ENCODE measurements at places on chromosomes 3 and 15.

DNA sequence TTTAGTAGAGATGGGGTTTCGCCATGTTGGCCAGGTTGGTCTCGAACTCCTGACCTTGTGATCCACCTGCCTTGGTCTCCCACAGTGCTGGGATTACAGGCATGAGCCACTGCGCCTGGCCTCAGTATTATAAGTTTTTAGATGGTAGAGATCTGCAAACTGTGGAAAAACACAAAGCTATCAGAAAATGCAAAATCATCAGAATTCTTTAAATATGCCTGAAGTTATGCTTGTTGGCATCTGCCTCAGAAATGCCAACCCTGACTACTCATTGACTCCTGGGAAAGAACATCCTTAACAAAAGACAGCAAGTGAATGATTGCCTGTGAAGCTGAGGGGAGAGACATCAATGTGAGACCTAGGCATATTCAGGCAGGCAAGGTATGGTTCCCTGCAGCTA lies 94.3 kb upstream of the MB21D2 start:
- DNase-seq, result no peak

- no peak for DNase-seq
Observed at GRCh38 chr3:643376-643775, 446.8 kb downstream of the CHL1 start.

DNA sequence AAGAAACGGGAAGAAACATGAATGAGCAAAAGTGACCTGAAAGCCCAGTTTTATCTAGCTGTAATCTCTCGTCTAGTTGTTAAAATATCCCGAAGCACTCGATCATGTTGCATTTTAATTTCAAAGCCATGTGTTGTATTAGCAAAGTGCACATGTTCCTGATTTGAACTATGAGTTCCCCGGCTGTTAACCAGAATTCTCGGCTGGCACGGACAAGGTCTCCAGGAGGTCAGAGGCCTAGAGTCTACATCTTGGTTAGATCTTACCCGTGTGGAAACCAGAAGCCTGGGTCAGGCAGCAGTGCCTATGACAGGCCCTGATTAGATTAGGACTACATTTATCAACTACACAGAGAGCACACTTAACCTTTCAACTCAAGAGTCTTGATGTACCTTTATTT lies 195.8 kb downstream of the CDIN1 start:
- no peak for DNase-seq

GRCh38 chr3:177111541-177111949 lies 85.7 kb downstream of the TBL1XR1 start:
- peak; percentile 23 for DNase-seq

- DNase-seq, result no peak
Observed at GRCh38 chr3:59433546-59433945, 383.7 kb upstream of the CFAP20DC start.

Measured in ACHN (cell line).